ENCODE measurements at places on chromosomes 13 and 19. TPM values are rescaled to one million over a fixed set of nuclear protein-coding genes. Genes with fewer than 3 reads are reported as not detected.

The CKM gene
- not detected for total RNA-seq

The PHF11 gene
- 16.4 TPM for total RNA-seq

The ERICH4 gene
- not detected for total RNA-seq

The RINL gene
- total RNA-seq, result 0.34 TPM

- DNase-seq, result no peak
Measured at GRCh38 chr13:69094485-69094884, 1013.1 kb upstream of the ATXN8OS start.

GRCh38 chr19:1105008-1105872 lies 1.4 kb downstream of the GPX4 start:
- DNase-seq, result no peak

The ZNF560 gene
- total RNA-seq, result not detected

The COL4A1 gene
- total RNA-seq, result 68.5 TPM

GRCh38 chr19:45607071-45608029 lies 5.3 kb upstream of the GPR4 start:
- peak; percentile 65 for DNase-seq

DNA sequence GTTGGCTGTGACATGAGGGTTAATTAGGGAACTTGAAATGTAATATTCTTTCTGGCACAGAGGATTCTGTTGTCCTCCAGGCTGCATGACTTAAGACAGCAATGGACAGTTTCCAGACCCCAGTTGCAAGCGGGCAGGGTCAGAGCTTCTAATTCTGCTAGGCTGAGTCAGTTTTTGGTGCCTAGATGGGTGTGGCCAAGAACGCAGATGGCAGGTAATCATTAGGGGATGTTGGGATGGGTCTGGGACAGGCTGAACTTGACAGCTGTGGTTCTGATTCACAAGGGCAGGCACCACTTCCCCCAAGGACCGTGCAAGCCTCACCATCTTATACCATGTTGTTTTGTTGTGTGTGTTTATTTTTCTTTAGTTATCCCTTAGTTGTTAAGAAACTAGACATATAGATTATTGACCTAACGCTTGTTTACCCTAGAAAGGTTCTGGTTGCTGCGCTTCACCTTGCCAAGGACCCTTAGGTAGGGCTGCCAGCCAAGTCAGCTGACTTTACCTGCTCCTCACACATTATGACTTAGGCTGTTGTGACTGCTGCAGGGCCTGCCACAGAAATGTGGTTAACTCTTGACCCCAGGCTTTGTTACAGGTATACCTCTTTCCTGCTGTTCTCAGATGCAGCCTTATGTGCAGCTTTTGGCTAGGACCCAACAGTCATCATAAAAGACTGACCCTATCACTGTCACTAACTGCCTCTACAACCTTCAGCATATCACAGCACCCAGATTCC lies 117.7 kb upstream of the KLF12 start:
- DNase-seq, result peak; percentile 46

DNA sequence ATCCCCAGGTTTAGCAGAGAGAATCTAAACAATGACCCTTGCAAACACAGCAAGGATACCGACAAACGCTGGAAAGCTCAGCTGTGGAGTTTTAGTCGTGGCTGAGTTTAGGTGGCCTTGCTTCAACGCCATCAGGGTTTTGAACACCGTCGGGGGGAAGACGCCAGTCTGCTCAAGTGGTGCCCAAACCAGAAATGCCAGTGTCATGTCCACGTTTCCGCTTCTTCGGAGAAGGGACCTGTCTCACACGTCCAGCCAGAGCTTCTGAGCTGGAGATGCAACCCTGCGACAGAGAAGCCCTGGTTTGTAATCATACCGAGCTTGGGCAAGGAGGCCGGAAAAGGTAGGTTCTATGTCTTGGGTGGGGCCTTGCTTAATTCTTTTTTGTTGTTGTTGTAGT lies 42.6 kb upstream of the ATP11A start:
- no peak for DNase-seq

- DNase-seq, result no peak
Measured at GRCh38 chr19:10899151-10899653, 27.8 kb downstream of the CARM1 start.

The IFNL2 gene
- total RNA-seq, result not detected

GRCh38 chr19:38506723-38507550 lies 73.4 kb downstream of the RYR1 start:
- DNase-seq, result peak; percentile 15

The CFAP97D2 gene
- not detected for total RNA-seq

- DNase-seq, result no peak
Measured at GRCh38 chr13:88136098-88136790, 465.1 kb downstream of the SLITRK5 start.

The FARP1 gene
- 12.4 TPM for total RNA-seq

DNA sequence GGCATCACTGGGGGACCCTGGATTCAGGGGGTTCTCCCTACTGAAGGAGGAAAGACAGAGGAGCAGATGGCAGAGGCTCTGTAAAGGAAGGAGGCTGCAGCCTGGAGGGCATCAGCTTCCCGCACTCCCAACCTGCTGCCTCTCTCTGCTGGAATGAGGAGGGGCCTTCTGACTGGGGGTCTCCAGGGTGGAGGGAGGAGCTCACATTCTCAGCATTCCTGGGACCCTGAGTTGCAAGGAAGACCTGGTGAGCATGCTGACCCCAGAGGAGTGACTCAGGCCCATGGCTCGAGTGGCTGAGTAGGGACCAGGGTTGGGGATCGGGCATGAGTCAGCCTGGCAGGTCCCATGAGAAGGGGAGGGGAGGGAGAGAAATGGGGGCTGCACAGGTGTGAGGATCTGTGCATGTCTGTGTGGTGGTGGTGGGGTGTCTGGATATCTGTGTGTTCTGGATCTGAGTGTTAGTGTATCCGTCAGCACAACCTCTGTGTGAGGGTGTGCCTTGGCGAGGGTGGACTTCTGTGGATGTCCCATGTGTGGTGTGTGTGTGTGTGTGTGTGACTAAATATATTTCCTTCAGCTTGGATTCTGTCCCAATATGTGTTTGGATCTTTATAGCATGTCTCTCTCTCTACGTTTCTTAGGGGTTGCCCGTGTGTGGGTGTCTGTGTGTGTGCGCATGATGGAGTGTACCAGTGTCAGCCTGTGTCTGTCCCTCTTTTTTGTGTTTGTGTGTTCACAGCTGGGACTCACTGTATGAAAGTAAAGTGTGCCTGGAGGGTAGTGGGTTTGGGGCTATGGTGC lies 4.6 kb downstream of the AXL start:
- peak; percentile 93 for DNase-seq

DNA sequence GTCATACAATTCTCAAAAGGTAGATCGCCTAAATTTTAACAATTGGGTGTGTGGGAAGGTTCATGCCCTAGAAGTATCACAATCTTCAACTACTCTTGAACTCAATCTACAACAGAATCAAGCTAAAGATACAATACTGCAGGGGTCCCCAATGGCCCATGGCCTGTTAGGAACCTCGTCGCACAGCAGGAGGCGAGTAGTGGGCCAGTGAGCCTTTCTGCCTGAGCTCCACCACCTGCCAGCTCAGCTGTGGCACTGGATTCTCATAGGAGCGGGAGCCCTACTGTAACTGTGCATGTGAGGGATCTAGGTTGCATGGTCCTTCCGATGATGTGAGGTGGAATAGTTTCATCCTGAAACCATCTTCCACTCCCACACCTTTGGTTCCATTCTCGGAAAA lies 230.6 kb downstream of the KLF12 start:
- DNase-seq, result no peak

GRCh38 chr13:107043021-107043956 lies 475.4 kb upstream of the ARGLU1 start:
- DNase-seq, result no peak

DNA sequence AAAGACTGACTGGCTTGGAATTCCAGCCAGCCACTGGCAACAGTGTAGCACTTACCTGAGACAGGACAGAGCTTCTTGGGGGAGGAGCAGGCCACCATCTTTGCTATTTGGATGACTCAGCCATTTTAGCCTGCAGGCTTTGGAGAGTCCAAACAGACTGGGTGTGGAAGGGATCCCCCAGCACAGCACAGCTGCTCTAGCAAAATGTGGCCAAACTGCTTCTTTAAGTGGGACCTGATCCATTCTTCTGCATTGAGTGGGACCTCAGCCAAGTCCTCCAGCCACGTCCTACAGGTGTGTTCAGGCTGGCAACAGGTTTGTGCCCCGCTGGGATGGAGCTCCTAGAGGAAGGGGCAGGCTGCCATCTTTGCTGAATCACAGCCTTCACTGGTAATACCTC lies 80.0 kb downstream of the NDFIP2 start:
- DNase-seq, result no peak

The CD79A gene
- 0.64 TPM for total RNA-seq

DNA sequence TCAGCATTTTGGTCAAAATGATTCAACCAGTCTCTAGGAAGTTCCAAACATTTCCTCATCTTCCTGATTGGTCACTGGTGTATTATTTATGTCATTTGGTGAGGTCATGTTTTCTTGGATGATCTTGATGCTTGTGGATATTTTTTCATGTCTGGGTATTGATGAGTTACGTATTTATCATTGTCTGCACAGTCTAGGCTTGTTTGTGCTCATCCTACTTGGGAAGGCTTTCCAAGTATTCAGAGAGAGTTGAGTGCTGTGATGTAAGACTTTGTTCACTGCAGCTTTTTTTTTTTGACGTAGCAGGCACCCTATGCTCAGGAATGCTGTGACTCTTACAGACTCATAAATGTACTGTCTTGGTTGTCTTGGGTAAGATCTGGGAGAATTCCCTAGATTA lies 509.5 kb downstream of the SLITRK1 start:
- DNase-seq, result no peak

GRCh38 chr19:31054430-31054829 lies 294.8 kb downstream of the TSHZ3 start:
- peak; percentile 65 for DNase-seq

GRCh38 chr13:113828282-113828825 lies 35.5 kb downstream of the GAS6 start:
- no peak for DNase-seq

The NKG7 gene
- total RNA-seq, result not detected

GRCh38 chr19:38616265-38616664 lies 1.5 kb downstream of the MAP4K1 start:
- DNase-seq, result no peak

GRCh38 chr13:75721307-75721706 lies 85.2 kb downstream of the LMO7 start:
- DNase-seq, result no peak

The KLK7 gene
- total RNA-seq, result not detected

The MADCAM1 gene
- total RNA-seq, result 0.23 TPM

DNA sequence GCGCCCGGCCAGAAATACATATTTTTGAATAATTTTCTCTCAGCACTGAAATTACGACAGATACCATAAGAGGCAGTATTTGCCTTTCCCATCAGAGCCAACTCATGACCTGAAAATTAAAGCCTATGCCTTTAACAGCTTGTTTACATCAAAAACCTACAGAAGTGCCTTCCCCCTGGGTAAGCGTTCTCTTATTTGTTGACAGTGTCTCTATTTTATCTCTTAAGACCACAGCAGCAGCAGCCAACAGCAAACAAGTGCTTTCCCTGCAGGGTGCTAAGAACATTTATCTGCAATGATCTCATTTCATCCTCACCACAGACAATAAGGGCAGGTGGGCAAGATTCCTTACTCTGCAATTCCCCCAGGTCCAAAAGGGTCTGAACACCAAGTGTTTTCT lies 6.0 kb downstream of the AKAP8L start:
- no peak for DNase-seq

- peak; percentile 94 for DNase-seq
Measured at GRCh38 chr19:2529473-2529918, 53.6 kb downstream of the GADD45B start.

The DNAJC15 gene
- 9.8 TPM for total RNA-seq

The PGLYRP2 gene
- total RNA-seq, result not detected

- peak; percentile 87 for DNase-seq
Measured at GRCh38 chr19:52200044-52200443, 10.2 kb downstream of the PPP2R1A start.

GRCh38 chr19:32253683-32254508 lies 91.5 kb upstream of the ZNF507 start:
- DNase-seq, result no peak

DNA sequence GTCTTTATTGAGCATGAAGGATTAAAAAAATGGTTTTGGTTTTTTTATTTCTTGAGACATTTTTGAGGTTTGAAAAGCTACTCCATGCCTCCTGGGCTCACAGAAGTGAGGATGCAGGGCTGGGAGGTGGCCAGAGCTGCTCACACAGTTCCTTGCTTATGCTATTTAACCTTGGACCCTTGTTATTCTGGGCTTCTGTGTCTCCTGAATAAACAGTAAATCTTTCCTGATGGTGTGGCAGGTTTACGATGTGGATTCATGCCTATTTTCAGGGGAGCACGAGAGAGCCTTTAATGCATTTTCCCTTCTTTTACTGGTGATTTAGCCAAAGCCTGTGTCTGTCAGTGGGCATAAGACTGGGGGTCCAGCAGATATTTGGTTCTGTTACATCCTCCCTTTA lies 34.3 kb upstream of the PCDH8 start:
- no peak for DNase-seq

DNA sequence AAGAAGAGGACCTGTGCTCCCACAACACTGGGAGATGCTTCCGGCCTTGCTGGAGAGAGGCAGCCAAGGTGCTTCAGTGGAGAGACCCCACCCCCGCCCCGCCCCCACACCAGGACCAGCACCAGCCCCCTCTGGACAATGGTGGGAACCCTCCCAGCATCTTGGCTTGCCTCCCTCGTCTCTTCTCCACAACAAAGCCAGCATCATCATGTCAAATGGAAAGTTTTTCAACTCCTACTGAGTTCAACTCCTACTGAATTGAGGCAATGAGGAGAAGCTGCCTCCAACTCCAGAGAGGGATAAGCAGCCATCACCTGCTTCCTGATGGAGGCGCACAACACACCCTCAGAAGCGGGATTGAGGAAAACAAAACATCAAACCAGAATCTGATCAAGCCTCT lies 12.8 kb downstream of the DEDD2 start:
- DNase-seq, result no peak

- DNase-seq, result no peak
Measured at GRCh38 chr13:51906581-51906980, 44.8 kb downstream of the CCDC70 start.

DNA sequence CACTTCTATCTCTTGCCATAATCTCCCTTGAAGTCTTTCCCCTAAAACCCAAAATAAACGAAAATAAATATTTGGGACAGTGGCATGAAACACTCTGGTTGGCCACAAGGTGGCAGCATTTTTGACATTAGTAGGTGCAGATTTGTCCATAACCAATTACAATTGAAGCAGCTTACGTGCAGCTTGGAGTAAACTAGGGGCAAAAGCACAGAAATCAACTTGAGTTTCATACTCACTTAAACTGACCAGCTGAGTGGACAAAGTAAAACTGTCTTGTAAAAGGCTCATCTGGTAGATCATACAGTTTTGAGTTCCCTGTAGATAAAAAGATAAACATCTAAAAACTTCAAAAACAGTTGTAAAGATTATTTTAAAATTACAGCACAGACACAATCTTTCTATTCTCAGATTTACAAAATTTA lies 18.8 kb downstream of the PDCD5 start:
- peak; percentile 52 for DNase-seq
